Activated CD8-positive, alpha-beta memory T cell treated with anti-CD3 and anti-CD28 coated beads for 24 hours (primary cell): ENCODE measurements at places on chromosomes 6 and 20.

DNA sequence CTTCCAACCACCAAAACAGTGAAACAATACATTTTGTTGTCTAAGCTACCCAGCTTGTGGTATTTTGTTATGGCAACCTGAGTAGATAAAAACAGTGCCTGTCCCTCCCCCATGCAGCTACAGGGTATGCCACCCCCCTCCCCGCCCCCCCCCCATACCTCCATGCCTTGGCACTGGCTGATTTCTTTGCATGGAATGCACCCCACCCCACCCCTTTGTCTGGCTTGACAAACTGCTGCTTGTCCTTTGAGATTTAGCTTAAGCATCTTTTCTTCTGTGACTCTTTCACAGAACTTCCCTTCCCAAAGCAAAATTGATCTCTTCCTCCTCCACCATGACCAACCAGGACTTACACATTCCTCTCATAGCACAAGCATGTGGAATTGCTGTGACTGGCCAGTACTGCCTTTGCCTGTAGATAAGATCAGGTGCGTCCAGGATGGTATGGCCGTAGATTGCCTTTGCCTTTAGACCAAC lies 64.6 kb upstream of the ADGRF1 start:
- DNase-seq: no peak

DNA sequence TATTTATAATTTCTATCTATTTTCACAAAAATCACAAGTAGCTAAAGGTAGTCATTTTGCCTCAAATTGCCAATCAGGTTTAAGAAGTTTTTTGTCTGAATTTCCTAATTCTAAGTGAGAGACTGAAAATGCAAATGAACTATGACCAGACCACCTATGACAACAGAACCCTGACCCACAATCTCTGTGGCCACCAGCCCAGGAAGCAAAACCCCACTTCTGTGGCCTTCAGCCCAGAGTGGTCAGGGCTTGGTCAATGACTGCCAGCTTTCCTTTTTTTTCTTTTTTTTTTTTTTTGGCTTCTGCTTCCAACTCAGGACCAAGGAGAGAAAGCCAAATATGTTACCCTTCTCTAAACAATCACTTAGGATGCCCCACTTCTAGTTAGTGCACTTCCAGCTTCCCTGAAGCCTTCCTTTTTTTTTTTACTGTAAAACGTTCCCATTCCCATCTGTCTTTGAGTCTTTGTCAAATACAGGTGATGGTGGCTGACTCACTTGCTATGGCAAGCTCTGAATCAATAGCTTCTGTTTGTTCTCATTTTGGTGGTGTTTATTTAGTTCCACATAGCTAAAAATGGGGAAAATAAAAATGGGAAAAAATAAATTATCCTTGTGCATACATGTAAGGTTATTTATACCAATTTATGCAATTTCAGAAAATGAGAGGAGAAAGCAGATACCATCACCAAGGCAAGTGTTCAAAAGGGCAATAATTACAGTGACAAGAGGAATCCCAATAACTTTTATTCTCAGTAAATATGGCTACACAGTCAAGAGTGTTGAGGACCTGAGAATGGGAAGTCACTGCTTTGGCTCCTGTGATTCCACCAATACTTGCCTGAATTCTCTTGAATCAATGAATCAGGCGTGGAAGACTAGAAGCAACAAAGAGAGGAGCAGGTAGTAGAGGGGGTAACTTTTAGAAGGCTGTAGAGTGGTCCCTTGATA lies 170.3 kb upstream of the PDE7B start:
- no peak for DNase-seq

DNA sequence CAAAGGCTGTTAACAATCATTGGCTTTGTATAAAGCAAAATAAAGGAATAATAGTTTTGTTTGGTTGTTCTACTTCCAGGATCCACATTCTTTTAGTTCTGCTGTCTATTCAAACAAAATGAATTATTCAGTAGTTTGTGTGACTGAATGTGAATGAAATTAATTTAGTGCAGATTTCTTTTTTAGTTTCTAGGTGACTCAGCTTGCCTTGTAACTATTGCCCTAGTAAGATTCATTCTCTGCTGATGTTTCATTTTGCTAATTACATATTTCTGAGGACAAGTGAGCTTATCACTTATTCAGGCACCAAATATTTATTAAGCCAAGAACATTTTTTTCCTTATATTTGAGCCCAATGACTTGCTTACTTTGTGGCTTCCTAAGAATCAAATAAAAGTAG lies 46.5 kb upstream of the RIPOR2 start:
- no peak for DNase-seq

GRCh38 chr6:35096129-35096862 lies 44.8 kb downstream of the TCP11 start:
- no peak for DNase-seq

GRCh38 chr20:11248687-11249638 lies 575.2 kb upstream of the JAG1 start:
- DNase-seq: no peak

DNA sequence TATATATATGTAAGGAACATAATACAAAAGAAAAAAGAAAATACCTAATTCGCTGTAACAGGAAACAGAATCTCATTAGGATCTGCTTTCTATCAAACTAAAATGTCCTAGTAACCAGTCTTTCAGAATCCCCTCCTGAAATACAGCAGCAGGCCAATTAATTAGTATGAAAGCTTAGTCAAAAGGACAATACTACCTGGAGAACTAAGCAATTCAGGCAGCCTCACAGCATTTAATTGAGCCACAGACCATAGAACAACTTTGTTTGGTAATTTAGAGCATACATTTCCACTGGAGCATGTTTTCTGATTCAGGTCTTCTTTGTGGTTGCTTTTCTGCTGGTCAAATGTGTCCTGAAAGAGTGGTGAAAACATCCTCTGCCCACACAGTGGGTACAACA lies 516.0 kb downstream of the LMBRD1 start:
- no peak for DNase-seq

GRCh38 chr20:4919047-4919704 lies 82.1 kb downstream of the SLC23A2 start:
- no peak for DNase-seq

GRCh38 chr6:143772116-143773086 lies 70.7 kb upstream of the LTV1 start:
- DNase-seq: no peak

GRCh38 chr6:147207837-147208754 lies 3.9 kb downstream of the STXBP5 start:
- no peak for DNase-seq

DNA sequence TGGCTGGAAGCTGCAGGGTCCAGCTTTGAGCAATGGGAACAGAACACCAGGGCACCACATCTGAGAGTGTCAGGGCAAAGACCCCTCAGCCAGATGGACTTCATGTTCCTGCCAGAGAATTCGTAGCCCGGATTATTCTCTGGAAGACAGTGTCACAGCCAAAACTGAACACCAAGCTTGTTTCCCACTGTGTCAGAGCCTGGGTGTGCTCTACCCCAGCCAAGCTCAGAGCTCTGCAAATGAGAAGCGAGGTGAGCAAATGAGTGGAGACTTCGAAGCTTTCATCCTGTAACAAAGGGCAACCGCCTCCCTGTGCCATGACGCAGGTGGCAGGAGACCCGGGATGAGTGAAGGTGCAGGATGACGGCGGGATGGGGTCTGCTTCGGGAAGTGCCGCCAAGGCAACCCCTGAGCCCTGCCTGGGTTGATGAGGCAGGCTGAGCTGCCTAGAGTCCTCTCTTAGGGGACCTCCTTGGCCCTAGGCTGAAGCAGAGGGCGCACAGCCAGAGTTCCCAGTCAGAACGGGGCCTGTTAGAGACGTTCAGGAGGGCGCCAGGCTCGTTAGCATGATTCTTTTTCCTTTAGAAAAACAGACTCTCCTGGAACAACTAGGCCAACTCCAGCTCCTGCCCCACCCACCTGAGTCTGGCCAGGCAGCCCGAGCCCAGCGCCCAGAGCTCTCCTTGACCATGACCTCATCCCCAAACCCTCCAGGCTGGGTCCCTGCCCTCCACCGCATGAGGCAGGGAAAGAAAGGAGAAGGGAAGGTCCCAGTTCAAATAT lies 187.7 kb downstream of the SOD2 start:
- DNase-seq: no peak

- no peak for DNase-seq
Observed at GRCh38 chr6:106830930-106831329, 143.6 kb downstream of the CD24 start.

DNA sequence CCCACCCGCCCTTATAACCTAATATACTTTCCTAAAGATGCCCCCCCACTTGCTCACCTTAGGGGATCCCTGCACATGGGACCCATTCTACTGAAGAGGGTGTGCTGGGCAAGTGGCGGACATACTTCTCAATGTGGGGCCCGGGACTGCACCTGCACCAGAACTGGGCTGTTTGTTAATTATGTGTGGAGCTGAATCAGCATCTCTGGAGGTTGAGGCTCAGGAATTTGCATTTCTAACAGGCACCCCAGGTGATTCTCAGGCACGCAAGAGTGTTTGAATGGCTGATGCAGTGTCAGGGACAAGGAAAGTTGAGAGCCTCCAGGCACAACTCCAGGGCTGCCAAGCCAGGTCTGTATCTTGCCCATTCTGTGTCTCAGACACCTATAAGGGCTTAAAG lies 8.9 kb upstream of the PTPRT start:
- DNase-seq: no peak

DNA sequence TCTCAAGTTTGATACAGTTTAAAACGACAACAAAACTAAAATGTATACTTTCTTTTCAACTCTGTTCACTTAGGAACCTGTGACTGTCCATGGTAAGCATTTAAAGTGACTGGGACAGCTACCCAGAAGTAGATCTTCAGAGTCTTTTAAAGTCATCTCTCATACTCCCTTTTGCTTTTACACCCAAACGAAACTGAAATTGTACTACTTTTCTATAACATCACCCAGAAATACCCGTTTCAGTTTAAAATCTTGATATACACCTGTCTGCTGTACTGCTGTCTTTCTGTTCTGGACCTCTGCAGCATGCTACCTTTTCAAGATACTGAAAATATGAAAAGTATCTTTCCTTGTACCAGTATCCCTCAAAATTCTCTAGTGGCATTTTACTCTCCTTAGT lies 170.4 kb upstream of the THEMIS start:
- DNase-seq: no peak

DNA sequence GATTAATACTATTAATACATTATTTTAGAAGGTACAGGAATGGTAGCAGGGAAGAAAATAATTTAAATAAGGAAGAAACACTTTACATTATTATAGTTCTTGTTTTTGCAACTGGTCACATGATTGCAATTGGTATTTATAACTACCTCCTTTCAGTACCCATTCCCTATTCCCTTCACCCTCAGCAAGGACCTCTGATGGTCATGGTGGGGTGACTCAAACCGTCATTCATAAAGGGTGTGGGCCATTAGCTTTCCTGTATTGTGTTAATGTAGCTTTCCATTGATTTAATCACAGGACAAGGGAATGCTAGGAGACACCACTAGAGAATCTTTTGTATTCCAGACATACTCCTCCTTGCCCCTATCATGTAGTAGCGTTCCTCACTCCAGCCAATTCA lies 47.2 kb upstream of the TMEM244 start:
- no peak for DNase-seq

DNA sequence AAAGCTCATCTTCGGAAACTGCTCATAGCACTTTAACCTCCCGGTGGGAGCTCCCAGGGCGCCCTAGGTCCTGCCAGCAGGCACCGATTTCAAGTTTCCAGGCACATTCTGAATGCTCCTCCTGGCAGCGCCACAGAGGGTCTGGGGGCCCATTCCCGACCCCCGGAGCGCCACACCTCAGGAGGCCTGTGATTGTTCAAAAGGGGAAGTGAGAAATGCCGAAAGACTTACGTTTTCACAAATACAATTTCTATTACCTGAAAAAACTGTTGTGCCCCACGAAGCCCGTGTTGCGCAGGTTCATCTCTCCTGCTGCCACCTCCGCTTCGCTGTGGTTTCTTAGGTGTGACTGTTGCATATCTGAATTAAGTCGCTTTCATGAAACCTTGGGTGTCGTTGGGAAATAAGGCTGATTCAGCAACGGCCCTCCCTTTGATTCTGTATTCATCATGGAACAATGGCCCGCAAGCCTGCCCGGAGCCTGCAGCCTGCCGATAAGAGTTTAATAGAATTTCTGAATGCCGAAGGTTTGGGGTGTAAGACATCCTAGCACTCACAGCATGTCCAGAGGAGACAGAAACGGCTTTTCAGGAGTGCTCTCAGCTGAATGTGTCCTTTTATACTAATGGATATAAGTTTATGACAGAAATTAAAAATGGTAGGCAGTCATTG lies 1.9 kb upstream of the MYT1 start:
- DNase-seq: no peak

DNA sequence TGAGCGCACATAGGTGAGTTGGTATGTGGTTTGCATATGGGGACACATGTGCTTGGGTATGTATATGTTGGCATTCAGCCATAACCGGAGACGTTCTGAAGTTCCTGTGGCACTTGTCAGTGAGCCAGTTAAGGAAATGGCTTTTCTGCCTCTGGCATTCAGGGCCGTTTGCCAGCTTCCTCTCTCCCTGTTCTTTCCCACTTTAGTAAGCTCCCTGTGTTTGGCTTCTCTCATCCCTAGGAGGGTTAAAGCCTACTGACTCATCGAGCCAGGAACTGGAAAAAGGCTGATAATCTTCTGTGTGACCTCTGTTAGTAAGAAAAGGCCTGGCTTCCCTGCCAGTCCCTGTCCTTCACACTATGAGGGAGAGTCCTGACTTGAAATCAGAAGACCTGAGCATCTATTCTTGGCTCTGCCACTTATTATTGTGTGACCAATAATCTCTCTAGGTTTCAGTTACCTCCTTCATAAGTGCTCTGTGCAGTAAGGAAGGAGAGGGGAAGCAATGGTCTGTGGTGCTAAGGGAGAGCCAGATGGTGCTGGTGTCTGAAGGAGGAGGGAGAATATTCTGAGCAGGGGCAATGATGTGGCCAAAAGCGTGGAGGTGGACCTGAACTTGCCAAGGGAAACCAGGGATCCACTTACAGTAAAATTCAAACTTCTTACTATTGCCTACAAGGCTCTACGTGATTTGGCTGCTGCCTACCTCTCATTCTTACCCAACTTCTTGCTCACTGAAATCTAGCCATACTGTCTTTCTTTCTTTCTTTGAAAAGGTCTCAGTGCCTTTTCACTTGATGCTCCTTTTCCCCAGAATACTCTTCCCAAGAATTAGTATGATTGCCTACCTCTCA lies 31.4 kb downstream of the ACSS2 start:
- no peak for DNase-seq

DNA sequence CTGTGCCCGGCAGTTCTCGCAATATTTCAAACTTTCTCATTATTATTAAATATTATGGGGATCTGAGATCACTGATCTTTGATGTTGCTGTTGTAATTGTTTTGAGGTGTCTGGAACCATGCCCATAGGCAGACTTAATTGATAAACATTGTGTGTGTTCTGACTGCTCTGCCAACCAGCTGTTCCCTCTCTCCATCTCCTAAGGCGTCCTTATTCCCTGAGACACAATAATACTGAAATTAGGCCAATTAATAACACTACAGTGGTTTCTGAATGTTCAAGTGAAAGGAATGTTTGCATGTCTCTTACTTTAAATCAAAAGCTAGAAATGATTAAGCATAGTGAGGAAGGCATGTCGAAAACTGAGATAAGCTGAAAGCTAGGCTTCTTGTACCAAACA lies 7.6 kb downstream of the MAPK14 start:
- DNase-seq: no peak
